ENCODE measurements at places on chromosomes 13 and 19.
A peak's percentile ranks its signal among the peaks of the same experiment; 100 is the strongest.

GRCh38 chr13:100203696-100204367 is 114.9 kb downstream of the PCCA start:
- no peak for DNase-seq

DNA sequence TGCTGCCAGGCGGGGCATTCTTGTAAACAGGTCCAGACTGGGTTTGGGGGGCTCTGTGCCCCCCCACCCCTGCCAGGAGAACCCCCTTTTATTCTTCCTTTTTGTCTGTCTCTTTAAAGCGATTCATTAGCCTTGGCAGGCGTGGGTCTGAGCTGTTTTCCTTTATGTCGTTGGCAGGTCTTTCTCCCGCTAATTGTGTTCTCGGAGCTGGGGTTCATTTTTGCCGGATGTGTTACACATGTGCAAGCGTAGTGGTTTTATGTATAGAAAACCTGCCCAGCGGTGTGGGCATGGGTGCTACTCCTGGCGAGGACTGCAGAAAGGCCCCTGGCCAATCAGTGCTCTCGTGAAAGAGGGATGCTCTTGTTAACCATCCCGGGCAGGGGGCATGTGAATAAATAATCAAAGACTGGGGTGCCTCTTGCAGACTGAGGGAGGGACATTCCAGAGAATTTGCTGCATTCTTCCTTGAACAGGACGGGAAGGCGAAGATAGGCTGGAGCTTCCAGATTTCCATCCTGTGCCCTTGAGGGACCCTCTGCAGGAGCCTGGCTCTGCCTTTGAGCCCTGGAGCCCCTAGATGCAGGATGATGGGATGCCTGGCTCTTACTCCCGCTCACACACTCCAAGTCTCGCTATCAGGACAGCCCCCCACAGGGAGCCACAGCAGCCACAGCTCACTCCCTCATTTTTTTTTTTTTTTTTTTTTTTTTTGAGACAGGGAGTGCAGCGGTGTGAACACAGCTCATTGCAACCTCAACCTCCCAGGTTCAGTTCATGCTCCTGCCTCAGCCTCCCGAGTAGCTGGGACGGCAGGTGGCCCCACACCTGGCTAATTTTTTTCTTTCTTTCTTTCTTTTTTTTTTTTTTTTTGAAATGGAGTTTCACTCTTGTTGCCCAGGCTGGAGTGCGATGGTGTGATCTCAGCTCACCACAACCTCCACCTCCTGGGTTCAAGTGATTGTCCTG is 14.1 kb downstream of the CARM1 start:
- DNase-seq: no peak

DNA sequence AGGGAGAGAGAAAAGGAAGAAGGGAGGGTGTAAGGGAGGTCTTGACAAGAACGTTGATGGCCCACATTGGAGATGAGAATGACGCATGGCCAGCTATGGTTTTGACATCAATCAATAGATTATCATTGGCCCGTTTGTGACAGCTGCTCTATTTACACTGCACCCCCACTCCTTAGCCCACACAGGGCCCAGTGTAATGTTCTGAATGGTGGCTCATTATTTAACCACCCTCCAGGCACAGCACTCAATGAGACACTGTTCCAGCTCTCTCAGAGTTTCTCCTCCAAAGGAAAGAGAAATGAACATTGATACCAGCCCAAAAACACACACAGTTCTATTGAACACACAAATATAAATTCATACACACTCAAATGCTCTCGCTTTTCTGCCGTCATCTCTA is 173.0 kb upstream of the IPO5 start:
- DNase-seq: no peak

DNA sequence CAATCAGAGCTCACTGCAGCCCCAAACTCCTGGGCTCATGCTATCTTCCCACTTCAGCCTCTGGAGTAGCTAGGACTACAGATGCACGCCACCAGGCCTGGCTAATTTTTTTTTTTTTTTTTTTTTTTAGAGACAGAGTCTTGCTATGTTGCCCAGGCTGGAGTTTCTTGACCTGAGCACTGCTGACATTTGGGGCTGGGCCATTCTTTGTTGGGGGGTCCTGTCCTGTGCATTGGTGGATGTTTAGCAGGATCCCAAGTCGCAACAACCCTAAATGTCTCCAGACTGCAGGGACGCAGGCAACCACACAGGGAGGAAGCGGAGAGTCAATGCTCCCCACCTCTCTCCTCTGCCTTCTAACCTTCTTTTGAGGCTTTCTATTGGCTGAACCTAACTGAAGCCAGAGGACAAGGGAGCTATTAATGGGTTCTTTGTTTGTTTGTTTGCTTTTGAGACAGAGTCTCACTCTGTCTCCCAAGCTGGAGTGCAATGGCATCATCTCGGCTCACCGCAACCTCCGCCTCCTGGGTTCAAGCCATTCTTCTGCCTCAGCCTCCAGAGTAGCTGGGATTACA is 58.3 kb upstream of the ADGRE5 start:
- no peak for DNase-seq

DNA sequence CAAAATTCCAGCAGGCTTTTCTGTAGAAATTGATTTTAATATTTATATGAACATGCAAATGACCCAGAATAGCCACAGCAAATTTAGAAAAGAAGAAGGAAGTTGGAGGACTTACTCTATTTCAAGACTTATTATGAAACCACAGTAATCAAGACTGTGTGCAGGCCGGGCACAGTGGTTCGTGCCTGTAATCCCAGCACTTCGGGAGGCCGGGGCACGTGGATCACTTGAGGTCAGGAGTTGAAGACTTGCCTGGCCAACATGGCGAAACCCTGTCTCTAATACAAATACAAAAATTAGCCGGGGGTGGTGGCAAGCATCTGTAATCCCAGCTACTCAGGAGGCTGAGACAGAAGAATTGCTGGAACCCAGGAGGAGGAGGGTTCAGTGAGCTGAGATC is 6.0 kb upstream of the FFAR2 start:
- DNase-seq: no peak

DNA sequence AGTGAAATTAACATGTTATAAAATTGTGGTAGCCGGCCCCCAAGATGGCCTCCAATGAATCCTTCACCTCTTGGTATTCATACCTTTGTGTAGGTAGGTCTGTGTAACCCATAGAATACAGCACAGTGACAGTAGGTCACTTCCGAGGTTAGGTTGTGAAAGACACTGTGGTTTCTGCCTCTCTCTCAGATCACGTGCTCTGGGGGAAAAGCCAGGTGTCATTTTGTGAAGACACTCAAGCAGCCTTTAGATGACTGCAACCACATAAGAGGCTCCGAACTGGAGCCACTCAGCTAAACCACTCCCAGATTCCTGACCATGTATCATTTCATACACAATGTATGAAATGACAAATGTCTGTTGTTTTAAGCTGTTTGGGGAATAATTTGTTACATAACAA is 9.8 kb upstream of the USPL1 start:
- DNase-seq: peak; percentile 32

GRCh38 chr19:49447485-49448431 is 3.9 kb downstream of the PIH1D1 start:
- DNase-seq: no peak

DNA sequence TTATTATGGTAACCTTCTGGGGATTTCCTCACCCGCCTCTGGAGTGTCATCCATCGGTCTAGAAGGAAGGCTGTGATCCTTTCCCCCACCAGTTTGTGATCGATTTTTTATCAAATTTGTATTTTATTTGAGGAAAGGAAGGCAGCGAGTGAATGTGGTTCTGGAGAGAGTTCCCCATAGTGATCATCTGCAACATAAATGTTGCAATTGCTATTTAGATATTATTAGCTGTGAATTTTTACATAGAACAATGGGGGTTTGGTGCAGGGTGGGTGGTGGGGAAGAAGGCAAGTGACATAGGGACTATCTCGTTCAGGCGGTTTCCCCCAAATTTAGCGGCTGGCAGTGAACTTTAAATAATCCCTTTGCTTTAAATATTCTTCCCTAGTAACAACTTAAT is 1.2 kb downstream of the CDK8 start:
- no peak for DNase-seq

- no peak for DNase-seq
These were observed at the start of gene CEACAM4 for GRCh38 chr19:41626877-41627276. TSS of gene CEACAM4 (minus strand) at chr19:41627074. CDS start at chr19:41626963, 111 bp downstream.

GRCh38 chr19:1851654-1852580 is 3.6 kb upstream of the REXO1 start:
- DNase-seq: peak; percentile 75

DNA sequence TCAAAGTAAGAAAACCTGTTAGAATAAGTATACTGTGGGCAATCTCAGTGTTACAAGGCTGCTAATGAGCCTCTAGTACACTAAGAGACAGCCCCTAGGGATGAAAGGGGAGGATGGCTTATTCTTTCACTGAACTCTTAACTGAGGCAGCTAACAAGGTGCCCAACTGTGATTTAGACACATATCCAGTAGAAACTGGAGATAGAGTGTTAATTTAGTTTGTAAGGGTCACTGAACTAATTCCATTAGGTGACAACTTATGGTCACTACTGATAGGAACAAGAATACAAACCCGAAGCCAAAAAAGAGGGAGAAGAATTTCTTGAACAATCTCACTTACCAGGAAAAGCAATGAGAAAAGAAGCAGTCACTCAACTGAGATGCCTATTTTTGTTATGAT is 1010.6 kb downstream of the PCDH9 start:
- no peak for DNase-seq

DNA sequence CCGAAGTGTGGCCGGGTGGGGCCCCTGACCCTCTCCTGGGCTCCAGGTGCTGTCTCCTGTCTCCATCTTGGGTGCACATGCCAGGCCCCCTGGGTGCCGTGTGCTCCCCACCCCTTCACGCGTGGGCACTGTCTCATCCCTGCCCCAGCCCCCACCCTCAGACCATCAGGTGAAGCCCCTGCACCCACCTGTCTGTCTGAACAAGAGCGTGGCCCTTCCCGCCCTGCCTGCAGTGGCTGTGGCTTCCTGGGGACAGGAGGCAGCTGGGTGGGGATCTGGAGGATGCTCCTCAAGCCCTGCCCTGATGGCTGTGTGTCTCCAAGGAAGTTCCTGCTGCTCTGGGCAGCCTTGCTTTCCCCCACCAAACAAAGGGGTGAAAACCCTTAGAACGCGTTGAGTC is 2.2 kb downstream of the PRR22 start:
- no peak for DNase-seq

DNA sequence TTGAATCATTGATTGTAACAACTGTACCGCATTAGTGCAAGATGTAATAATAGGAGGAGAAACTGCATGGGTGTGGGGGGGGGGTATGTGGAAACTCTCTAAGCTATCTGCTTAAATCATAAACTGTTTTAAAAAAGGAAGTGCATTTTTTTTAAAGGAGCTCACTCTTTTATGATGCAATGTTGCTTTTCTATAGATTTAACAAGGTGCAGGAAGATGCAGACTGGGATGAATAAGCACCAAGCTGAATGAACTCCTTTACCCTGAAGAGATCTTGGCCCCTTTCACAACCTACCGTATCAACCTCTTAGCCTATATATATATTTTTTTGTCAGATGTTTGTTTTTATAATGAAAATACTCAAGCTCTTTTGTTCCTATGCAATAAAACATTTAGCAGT is 95.9 kb downstream of the AKAP11 start:
- no peak for DNase-seq

GRCh38 chr19:49546825-49547565 is 19.2 kb downstream of the RCN3 start:
- peak; percentile 57 for DNase-seq

- no peak for DNase-seq
These were observed 103.5 kb downstream of the SUCLA2 start for GRCh38 chr13:47897411-47898050.

- DNase-seq: peak; percentile 31
These were observed 28.1 kb downstream of the BRD4 start for GRCh38 chr19:15304140-15304705.

DNA sequence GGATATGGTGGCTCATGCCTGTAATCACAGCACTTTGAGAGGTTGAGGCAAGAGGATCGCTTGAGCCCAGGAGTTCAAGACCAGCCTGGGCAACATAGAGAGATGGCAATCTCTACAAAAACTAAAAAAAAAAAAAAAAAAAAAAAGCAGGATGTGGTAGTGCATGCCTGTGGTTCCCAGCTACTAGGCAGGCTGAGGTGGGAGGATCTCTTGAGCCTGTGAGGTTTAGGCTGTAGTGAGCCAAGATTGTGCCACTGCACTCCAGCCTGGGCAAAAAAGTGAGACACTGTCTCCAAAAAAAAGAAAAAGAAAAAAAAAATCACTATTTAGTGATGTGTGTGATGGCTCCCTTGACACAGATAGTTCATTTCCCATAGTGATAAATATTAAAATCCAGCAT is 365.0 kb upstream of the NBEA start:
- no peak for DNase-seq

DNA sequence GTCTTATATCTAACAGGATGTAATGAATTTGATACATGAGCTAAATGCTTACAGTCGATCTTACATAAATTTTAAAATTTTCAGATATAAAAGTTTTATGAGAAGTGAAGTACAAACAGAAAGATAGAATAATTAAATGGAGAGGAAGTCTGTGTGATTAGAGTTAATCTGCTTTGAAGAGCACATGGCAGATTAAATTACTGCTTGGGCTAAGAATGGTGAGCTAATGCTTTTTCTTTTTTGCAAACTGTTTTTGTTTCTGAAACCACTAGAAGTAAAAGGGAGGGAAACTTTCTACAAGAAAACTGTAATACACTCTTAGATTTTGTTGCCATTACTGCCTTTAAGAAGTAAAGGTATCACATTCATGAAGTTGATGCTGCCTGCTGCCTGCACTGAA is 96.3 kb upstream of the SPRY2 start:
- DNase-seq: no peak

GRCh38 chr19:28019901-28020300 is 1193.0 kb downstream of the UQCRFS1 start:
- DNase-seq: no peak

DNA sequence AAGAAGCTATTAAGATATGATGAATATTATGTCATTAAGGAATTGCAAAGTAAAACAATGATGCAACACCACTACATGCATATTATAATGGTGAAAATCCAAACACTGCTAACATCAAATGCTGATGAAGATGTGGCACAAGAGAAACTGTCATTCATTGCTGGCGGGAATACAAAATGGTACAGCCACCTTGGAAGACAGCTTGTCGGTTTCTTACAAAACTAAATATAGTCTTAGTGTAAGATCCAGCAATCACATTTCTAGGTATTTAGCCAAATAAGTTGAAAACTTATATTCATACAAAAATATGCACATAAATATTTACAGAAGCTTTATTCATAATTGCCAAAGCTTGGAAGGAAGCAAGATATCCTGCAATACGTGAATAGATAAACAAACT is 114.9 kb upstream of the EDNRB start:
- DNase-seq: no peak

DNA sequence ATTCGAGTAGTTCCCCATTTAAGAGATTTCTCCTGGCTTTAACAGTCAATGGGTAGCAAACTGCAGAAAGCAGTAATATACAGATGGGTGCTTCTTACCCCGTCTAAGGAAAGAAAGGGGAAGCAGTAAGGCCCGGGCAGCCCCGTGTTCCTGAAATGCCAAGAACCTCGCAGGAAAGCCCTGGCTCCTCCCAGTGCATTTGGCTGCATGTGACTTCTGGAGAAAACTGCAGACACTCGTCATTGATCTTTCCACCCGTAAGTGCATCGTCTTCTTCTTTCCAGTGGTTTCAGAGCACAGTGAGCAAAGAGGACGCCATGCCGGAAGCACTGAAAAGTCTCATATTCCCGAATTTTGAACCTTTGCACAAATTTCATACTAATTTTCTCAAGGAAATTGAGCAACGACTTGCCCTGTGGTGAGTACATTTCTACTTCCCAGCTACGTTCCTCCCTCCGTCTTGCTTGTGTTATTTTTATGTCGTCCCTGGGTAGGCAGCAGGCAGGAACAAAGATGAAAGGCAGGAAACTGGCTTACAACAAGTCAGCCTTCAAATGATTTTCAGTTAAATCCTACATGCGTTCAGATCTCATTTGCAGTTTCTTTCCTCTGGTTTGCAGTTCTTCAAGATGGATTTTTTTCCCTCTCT is 165.2 kb downstream of the STK24 start:
- no peak for DNase-seq

GRCh38 chr13:108315273-108315672 is 45.8 kb downstream of the TNFSF13B start:
- DNase-seq: no peak

All from activated naive CD4-positive, alpha-beta T cell treated with anti-CD3 and anti-CD28 coated beads, Interleukin-2, amount 50 U/mL, for 16 hours (primary cell).